ENCODE measurements at places on chromosomes 3 and 15. TPM values are rescaled to one million over a fixed set of nuclear protein-coding genes. Genes with fewer than 3 reads are reported as not detected.

GRCh38 chr15:74565381-74566085, 24.5 kb downstream of the ARID3B start:
- no peak for DNase-seq

DNA sequence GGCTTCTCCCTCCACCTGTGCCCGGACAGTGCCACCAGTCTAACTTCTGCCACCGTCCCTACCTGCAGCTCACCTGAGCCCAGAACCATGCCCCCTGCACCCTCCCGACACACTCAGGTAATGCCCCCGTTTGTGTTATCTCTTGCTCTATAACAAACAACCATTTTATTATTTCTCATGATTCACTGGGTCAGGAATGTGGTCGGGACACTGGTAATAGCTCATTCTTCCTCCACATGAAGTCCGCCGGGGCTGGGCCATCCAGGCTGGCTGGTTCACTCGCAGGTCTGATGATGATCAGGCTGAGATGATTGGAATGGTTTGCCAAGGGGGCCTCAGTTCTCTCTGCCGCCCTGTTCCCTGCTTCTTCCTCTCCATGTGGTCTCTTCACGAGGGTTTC, 20.3 kb upstream of the NR2E3 start:
- no peak for DNase-seq

DNA sequence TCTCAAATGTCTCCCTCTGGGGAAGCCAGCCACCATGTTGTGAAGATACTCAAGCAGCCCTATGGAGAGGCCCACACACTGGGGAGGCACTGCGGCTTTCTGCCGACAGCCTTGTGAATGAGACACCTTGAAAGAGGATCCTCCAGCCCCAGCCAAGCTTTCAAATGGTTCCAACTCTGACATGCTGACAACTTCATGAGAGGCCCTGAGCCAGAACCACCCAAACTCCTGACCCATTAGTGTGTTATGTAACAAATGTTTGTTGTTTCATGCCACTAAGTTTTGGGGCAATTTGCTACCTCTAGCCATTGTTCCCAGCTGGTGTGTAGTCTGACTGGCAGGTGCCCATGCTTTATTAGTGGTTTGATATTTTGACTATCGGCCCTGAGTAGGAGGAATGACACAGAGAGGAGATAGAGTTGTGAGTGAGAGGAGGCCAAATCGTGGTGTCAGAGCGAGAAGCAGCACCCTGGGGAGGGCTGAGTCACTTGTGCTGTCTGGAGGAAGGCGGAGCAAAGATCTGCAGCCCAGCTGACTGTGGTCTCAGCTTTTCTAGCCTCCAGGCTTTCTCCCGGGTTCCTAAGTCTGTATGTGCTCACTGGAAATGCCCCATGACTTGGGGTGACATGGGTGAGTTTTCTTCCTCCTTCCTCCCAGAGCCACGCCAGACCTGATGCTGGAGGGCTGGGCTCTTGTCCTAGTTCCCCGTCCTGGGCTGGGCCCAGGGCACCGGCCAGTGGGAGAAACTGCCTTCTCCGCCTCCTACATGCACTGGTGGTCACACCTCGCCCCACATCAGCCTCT, 56.7 kb upstream of the BLM start:
- DNase-seq = no peak

The INSYN1 gene
- total RNA-seq = 7.3 TPM

The CCK gene
- not detected for total RNA-seq

The MCTP2 gene
- 37.3 TPM for total RNA-seq

The ATP2C1 gene
- total RNA-seq = 94.4 TPM
